ENCODE measurements at places on chromosomes 5 and 9. TPM values are rescaled to one million over a fixed set of nuclear protein-coding genes. Genes with fewer than 3 reads are reported as not detected.

DNA sequence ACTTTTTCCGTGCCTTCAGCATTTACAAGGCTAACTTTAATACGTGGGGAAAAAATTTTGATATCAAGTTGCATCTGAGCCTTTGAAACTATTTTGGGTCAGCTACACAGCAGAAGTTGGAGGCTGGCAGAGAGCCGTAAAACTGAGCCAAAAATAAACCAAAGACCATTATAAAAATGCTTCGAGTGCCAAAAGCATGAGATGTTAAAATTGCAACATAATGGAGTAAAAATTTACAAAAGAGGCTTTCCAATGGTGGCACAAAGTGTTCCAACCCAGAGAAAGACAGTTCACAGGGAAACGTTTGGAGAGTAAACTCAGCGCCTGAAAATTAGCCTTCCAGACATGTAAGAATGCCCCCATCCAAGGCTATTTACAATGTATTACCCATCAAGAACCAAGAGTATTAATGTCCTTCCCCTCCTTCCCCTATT lies 190.3 kb downstream of the TLE1 start:
- H3K4me3 ChIP-seq, result no peak overlapping the region
- H3K4me1 ChIP-seq, result no peaks in the 10 kb centered on the region
- no peaks in the 10 kb centered on the region for H3K27me3 ChIP-seq
- H3K36me3 ChIP-seq, result no peaks in the 10 kb centered on the region
- H3K27ac ChIP-seq, result no peak overlapping the region
- DNase-seq, result no peak

GRCh38 chr9:38619556-38620447 lies 594 bp downstream of the ANKRD18A start:
- H3K27me3 ChIP-seq, result peaks cover 2% of the 10 kb centered on the region
- peak overlapping the region; percentile 80 for H3K4me3 ChIP-seq
- peaks cover 10% of the 10 kb centered on the region for H3K4me1 ChIP-seq
- peak; percentile 61 for DNase-seq
- peak overlapping the region; percentile 79 for H3K27ac ChIP-seq

DNA sequence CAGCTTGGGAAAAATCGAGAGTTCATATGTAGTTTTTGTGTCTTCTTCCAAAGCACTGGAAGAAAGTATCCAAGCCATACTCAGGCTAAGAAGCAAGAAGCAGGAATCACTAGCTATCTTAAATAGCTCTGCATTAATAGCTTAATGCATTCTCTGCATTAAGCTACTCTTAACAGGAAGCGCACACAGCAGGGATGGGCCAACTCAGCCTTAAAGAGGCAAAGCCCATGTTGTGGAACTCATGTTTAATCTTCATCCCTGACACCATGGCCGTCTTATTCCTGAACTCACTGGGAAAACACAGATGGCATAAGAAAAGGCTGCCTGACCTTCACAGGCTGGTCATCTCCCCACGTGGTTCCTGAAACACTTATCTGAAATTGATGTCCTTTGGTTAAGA lies 18.7 kb upstream of the ICE1 start:
- H3K4me1 ChIP-seq, result no peaks in the 10 kb centered on the region
- DNase-seq, result no peak
- no peaks in the 10 kb centered on the region for H3K27me3 ChIP-seq
- H3K36me3 ChIP-seq, result no peaks in the 10 kb centered on the region

GRCh38 chr5:145925353-145925752 lies 11.0 kb upstream of the SH3RF2 start:
- H3K27ac ChIP-seq, result no peak overlapping the region
- H3K4me1 ChIP-seq, result no peaks in the 10 kb centered on the region
- no peaks in the 10 kb centered on the region for H3K36me3 ChIP-seq

DNA sequence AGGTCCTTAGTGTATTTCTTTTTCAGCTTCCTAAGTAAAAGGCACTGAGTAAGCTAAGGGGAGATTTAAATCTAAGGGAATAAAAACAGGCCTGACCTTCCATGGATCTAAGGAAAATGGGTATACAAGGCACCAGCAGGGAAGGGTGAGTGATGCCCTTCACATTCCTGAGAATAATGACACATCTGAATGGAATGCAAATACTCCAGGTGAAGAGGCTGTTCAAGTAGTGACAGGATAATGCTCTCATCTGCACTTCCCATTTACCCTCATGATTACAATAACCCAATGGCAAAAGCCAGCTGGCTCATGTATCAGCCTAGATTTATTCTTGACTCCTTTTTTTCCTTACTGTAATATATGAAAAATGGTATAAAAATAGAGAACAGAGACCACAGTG lies 216.2 kb upstream of the ACTBL2 start:
- H3K4me1 ChIP-seq, result no peaks in the 10 kb centered on the region
- H3K27me3 ChIP-seq, result peaks cover 3% of the 10 kb centered on the region
- no peak overlapping the region for H3K27ac ChIP-seq
- DNase-seq, result no peak
- H3K4me3 ChIP-seq, result no peak overlapping the region

DNA sequence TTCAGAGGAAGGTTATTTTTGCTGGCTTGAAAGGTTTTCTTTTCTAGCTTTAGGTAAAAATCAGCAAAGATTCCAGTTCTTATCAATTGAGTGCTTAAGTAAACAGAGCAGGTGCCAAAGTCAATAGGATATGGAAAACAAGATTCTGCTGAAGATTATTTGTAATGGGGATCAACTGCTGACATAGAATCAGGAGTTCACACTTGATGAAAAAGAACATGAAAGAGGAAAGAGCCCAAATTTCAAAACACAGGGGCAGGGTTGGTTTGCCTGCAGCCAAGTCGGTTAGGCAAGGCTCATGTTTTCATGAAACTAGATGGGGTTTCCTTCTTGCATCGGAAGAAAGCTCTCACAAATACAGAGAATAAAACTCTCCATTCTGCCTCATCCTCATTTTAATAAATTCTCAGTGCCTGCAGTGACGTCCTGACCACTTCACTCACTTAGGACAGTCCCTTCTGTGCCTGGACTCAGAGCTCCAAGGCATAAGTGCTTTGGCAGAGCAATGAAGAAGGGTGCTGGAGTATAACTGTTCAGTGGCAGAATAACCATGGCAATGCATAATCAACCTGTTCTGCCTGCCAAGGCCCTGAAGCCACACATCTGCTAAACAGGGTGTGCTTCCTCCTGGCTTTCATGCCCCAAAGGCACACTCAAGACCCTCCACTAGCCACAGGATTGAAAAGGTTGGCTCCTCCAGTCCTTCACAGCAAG lies 179.6 kb downstream of the GNAQ start:
- H3K36me3 ChIP-seq, result no peaks in the 10 kb centered on the region
- H3K27me3 ChIP-seq, result no peaks in the 10 kb centered on the region
- H3K27ac ChIP-seq, result no peak overlapping the region
- H3K4me3 ChIP-seq, result no peak overlapping the region

DNA sequence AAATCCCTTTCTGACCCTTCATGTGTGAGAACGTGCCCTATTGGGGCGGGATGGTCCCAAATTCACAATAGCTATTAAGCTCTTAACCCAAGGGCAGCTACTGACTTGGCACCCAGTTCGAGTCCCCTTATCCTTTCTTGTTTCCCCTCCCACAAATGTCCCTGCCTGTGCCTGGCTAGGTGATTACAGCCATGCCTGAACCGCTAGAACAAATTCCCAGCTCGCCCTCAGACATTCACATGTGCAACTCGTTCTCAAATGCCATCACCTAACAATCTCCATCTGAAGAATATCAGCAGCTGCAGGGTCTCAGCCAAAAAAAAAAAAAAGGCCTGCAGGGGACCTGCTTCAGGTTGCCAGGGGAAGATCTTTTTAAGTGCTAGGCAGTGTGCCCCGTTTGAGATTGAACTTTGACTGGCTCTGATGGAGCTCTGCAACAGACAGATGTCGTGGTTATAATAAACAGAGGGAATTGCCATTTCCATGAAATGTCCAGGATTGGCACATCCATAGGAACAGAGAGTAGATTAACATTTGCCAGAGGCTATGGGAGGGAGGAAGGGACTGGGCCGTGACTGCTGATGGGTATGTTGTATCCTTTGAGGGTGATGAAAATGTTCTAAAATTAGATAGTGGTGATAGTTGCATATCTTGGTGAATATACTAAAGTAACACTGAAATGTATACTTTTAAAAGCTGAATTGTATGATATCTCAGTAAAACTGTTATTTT lies 347.2 kb upstream of the WWC1 start:
- no peak overlapping the region for H3K4me3 ChIP-seq
- DNase-seq, result no peak
- no peaks in the 10 kb centered on the region for H3K4me1 ChIP-seq
- H3K36me3 ChIP-seq, result no peaks in the 10 kb centered on the region
- H3K27me3 ChIP-seq, result no peaks in the 10 kb centered on the region

DNA sequence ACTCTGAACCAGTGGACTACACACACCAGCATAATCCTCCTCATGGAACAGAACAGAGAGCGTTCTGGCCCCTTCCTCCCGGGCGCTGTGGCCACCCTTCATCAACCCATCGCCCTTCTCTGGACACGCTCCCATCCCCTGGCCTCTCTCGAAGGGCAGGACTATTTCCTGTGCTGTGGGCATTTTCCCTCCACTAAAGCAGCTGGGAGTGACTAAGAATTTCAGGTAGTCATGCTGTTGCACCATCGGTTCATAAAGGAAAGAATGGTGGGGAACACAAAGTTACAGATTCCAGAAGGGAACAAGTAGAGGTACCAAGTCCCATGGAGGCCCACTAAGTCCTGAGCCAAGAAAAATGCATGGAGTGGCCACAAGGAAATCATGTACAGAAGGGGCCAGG lies 68.6 kb downstream of the EPB41L4B start:
- H3K4me3 ChIP-seq, result no peak overlapping the region
- no peaks in the 10 kb centered on the region for H3K36me3 ChIP-seq
- H3K27ac ChIP-seq, result no peak overlapping the region
- no peak for DNase-seq
- no peaks in the 10 kb centered on the region for H3K27me3 ChIP-seq

MYOT gene
- total RNA-seq, result not detected

C5orf52 gene
- total RNA-seq, result not detected

ZBED3 gene
- 0.61 TPM for total RNA-seq

PTGES gene
- not detected for total RNA-seq

PCA3 gene
- total RNA-seq, result not detected

SOX30 gene
- total RNA-seq, result 0.65 TPM

HDAC3 gene
- total RNA-seq, result 65.2 TPM

TICAM2 gene
- total RNA-seq, result 2.0 TPM
